ENCODE measurements at places on chromosomes 13 and 19. TPM values are rescaled to one million over a fixed set of nuclear protein-coding genes. Genes with fewer than 3 reads are reported as not detected.

The TRAPPC6A gene
- 13.3 TPM for total RNA-seq

The LGALS4 gene
- total RNA-seq, result 1.3 TPM

The WASF3 gene
- total RNA-seq, result 5.8 TPM

The SGCG gene
- total RNA-seq, result 22.2 TPM

The ZNF813 gene
- total RNA-seq, result 4.4 TPM

The RNF225 gene
- total RNA-seq, result 0.99 TPM

The HSH2D gene
- total RNA-seq, result 0.79 TPM

The CLEC4M gene
- total RNA-seq, result 0.59 TPM

The PRR20C gene
- total RNA-seq, result not detected

The CLEC17A gene
- total RNA-seq, result 0.10 TPM

The ZNF829 gene
- 3.8 TPM for total RNA-seq

The PRKCSH gene
- total RNA-seq, result 62.4 TPM

The CCDC8 gene
- 36.2 TPM for total RNA-seq

The CGB1 gene
- total RNA-seq, result not detected

The ATP13A1 gene
- 18.9 TPM for total RNA-seq

The SYT5 gene
- total RNA-seq, result 1.6 TPM

The C19orf67 gene
- total RNA-seq, result not detected

The FPR3 gene
- 2.2 TPM for total RNA-seq

The ZNF723 gene
- total RNA-seq, result not detected

The ZNF578 gene
- total RNA-seq, result 3.4 TPM

The KLK14 gene
- total RNA-seq, result 9.5 TPM

The B3GNT8 gene
- 1.6 TPM for total RNA-seq

The CYP2A7 gene
- total RNA-seq, result not detected

The TMEM272 gene
- total RNA-seq, result not detected

The POU2F2 gene
- 0.30 TPM for total RNA-seq

The TPP2 gene
- total RNA-seq, result 51.8 TPM

The LGI4 gene
- 5.7 TPM for total RNA-seq

The ZNF665 gene
- total RNA-seq, result 3.1 TPM

The ICAM4 gene
- 1.1 TPM for total RNA-seq

The FUT2 gene
- total RNA-seq, result 0.59 TPM

The PCDH20 gene
- total RNA-seq, result 7.7 TPM

The VSTM2B gene
- total RNA-seq, result not detected

The SPACA4 gene
- 0.20 TPM for total RNA-seq

The GJB6 gene
- 120 TPM for total RNA-seq

The CADM4 gene
- total RNA-seq, result 10.4 TPM

The BRME1 gene
- 2.6 TPM for total RNA-seq

The TMEM221 gene
- 0.69 TPM for total RNA-seq

The KIR3DL2 gene
- total RNA-seq, result not detected

The TSHZ3 gene
- 4.8 TPM for total RNA-seq

The ZNF730 gene
- 6.8 TPM for total RNA-seq

The ZNF227 gene
- total RNA-seq, result 20.2 TPM

The ZNF442 gene
- 10.2 TPM for total RNA-seq

The SLC17A7 gene
- 0.59 TPM for total RNA-seq

The PTH2 gene
- total RNA-seq, result not detected

The IRF2BP1 gene
- 14.5 TPM for total RNA-seq

The CGB8 gene
- not detected for total RNA-seq

The PPFIA3 gene
- total RNA-seq, result 12.3 TPM

The CCDC169 gene
- total RNA-seq, result 1.6 TPM

The USHBP1 gene
- 2.0 TPM for total RNA-seq

The CATSPERD gene
- not detected for total RNA-seq

The FCHO1 gene
- total RNA-seq, result 2.4 TPM

The SMIM7 gene
- total RNA-seq, result 50.6 TPM

Measured in skin of body (tissue), 3 donors.